ENCODE measurements at places on chromosomes 4 and X. TPM values are rescaled to one million over a fixed set of nuclear protein-coding genes. Genes with fewer than 3 reads are reported as not detected.

PDGFRA gene
- 742 TPM for total RNA-seq

NDST3 gene
- not detected for total RNA-seq

FABP2 gene
- not detected for total RNA-seq

PTTG2 gene
- not detected for total RNA-seq

SMARCA1 gene
- 78.5 TPM for total RNA-seq

GPR143 gene
- total RNA-seq: not detected

FRMPD3 gene
- not detected for total RNA-seq

AKAP4 gene
- not detected for total RNA-seq

BMP3 gene
- under 0.01 TPM for total RNA-seq

ADGRG4 gene
- not detected for total RNA-seq

LEF1 gene
- total RNA-seq: 0.13 TPM

CHST7 gene
- total RNA-seq: 58.1 TPM

OTUD5 gene
- 33.4 TPM for total RNA-seq
